Suppressor macrophage treated with lipopolysaccharide for 1 hour (primary cell): ENCODE measurements at places on chromosomes 7 and 10.

DNA sequence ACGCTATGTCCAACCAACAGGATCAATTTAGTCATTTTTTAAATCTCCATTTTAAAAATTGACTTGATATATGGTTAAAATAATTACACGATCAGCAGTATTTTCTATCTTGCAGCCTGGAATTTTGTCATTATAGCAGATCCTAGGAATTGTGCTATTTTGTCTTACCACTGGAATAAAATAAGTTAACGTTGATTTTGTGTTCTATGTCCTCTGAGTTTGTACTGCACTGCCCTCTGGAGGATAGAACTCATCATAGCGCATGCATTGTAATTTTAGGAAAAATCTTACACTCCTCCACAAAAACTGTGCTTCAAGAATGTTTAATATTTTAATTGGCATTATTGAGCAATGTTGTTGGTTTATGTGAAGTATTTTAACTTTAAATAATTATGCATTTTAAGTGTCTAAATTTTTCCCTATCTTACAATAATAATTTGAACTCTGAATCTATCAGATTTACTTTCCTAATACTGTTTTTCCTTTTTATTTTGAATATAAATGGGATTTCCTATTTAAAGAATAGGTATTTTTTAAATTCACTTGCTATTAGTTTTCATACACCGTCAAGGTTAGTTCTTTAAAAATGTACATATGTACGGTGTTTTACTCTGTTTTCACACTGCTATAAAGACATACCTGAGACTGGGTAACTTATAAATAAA is 220.1 kb downstream of the PPP1R3A start:
- peak; percentile 24 for DNase-seq

GRCh38 chr10:132500781-132501415 is 36.7 kb upstream of the INPP5A start:
- no peak for DNase-seq

DNA sequence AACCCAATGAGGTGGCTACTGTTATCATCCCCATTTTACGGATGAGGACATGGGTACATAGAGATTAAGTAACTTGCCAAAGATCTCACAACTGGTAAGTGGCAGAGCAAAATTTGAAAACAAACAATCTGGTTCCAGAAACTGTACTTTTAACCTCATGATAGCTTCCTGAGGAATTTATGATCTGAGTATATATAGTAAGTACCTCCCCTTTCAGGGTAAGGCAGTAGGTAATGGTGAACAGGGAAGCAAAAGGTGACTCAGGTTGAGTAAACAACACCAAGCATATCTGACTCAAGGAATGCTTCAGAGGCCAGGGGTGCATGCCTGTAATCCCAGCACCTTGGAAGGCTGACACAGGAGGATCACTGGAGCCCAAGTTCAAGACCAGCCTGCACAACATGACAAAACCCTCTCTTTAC is 21.1 kb downstream of the KLLN start:
- no peak for DNase-seq

GRCh38 chr10:132048294-132048667 is 17.5 kb upstream of the JAKMIP3 start:
- DNase-seq: no peak

DNA sequence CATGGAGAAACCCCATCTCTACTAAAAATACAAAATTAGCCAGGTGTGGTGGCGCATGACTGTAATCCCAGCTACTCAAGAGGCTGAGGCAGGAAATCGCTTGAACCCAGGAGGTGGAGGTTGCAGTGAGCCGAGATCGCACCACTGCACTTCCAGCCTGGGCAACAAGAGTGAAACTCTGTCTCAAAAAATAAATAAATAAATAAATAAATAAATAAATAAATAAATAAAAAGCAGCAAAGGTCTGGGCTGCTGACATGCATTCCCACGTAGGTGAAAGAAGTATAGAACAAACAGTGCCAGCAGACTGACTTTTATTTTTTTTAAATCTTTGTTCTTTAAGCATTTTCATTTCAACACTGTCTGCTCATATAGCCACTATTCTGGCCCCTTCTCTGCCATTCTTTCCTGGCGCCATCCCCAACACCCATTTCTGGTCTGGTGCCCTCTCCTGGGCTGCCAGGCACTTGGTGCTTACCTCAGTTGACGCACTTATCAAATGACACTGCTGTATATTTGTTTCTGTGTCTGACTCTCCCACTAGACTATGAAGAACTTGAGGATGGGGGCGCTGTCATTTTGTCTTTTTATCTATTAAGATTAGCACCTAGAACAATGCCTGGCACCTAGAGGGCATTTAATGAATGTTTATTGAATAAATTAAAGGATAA is 15.6 kb downstream of the FAM107B start:
- no peak for DNase-seq

DNA sequence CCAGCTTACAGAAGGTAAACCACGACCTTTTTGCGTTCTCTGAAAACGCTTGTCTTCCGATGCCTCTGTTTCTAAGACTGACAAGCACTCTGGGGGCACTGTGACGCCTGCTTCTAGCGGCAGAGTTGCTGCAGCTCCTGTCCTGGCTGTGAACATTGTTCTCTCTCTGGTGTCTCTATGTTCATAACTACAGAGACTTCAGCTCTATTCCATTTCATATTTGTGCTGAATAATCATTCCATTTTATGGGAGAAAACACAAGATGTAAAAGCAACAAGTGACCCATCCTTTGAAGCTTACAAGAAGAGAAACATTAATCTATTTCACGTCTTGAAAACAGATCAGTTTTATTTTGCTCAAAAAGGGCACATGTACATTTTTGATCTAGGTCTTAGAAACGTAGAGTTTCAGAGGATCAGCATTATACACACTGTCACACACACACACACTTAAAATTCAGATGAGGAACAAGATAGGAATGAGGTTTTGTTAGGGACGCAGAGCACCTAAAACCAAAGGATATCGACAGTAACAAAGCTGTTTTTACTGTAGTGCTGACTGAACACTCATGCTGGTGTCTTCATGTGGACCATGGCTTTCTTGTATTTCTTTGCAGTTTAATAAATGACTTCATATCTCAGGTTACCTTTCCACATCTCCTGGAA is 3.0 kb downstream of the IKZF1 start:
- DNase-seq: no peak
